ENCODE measurements at places on chromosomes 3 and 15.

GRCh38 chr15:31352911-31353811 lies 26.5 kb downstream of the KLF13 start:
- DNase-seq, result peak; percentile 78

GRCh38 chr15:57873564-57874209 lies 167.2 kb downstream of the POLR2M start:
- peak; percentile 55 for DNase-seq

DNA sequence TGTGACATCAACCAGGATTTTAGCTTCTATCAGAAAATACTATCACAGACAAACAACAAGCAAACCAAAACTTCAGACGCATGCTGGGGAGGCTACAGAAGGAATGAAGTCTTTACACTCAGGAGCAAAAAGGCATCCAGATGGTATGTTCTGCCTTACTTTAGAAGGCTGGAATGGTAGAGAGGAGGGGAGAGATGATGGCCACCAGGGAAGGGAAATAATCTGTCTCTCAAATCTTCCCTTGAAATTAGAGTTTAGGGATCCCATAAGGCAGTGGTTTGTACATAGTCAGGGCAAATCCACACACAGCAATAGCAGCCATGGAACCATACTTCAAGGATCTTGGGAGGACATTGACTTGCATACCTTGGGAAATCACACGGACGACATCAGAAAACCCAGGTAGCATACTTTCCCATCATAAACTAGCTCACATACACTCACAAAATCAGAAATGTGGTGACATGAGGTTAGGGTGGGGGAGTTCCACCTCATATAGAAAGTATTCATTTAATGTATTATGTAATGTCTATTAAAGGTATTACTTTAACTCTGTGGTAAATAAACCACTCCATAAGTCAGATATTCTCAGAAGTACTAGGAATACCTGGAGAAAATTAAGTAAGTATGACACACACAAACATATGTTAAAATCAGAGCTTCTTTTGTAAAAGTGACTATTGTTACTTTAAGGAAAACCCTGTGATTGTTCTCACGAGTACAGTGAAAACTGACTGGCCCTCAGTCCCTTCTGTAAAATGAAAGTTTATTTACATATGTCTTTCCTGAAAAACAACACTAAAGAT lies 9.4 kb downstream of the BTLA start:
- DNase-seq, result no peak

- DNase-seq, result no peak
Observed at GRCh38 chr3:11371747-11372146, 99.5 kb downstream of the ATG7 start.

DNA sequence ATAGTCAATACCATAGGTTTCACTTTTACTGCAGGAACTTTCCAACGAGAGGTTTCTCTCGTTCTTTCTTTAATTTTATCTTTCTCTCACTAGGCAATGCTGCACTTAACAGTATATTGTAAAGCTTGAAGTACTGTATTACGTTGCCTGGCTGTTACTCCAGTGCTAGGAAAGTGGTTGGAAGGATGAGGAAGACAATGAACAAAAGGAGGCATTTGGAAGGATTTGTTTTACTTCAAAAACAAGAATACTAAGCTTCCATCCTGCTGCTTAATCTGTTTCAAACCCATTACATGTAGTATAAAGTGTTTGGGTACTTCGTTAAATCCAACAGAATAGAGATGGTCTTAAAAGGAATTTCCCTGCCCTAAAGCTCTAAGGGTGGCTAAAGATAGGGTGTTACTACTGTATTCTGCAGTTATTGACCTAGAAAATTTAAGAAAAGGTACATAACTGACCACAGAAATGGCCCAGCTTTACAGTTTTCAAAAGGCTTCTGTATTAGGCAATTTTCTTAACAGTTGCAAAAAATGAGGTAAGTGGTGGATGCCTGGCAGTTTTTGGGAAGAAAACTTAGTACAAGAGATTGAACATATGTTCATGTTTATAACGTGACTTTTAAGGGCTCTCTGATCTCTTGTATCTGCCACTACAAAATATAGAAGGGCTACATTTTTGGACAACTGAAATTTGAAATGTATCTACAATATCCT lies 785 bp upstream of the IFT57 start:
- DNase-seq, result peak; percentile 44

DNA sequence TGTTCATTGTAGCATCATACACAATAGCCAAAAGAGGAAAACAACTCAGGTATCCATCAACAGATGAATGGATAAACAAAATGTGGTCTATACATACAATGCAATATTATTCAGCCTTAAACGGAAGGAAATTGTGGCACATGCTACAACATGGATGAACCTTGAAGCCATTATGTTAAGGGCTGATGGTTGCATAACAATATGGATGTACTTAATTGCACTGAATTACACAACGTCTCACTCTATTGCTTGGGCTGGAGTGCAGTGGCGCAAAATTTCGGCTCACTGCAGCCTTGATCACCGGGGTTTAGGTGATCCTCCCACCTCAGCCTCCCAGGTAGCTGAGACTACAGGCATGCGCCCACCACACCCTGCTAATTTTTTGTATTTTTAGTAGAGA lies 7.0 kb upstream of the TMEM62 start:
- no peak for DNase-seq

GRCh38 chr15:90479656-90480055 lies 50.1 kb upstream of the CRTC3 start:
- no peak for DNase-seq

Data from GM23248 (cell line).